ELR (cell line): ENCODE measurements at places on chromosomes 1 and 21.
A peak's percentile ranks its signal among the peaks of the same experiment; 100 is the strongest.

DNA sequence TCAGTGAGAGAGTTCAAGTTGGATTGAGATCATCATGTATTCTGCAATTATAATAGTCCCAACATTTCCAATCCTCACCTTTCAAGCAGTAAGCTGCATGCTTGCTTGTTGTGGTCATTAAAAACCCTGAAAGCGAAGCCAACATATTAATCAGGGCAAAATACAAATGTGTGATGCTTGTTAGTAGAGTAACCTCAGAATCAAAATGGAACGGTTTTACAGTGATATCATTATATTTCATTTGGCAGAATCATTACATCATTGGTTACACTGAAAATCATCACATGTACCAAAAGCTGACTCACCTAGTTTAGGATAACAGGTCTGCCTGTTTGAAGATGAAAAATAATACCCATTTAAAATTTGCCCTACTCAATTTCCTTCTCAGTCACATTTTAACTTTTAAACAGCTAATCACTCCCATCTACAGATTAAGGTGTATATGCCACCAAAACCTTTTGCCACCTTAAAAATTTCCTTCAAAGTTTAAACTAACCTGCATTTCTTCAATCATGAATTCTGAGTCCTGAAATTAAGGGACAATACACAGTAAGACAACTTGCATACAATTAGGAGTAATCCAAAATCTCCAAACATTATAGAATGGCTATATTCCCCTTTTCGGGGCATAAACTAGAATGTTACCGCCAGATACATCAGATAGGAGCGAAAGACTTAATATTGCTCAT is 3.5 kb downstream of the GAS5 start:
- DNase-seq, result peak; percentile 45

- no peak for DNase-seq
These were observed 34.5 kb upstream of the NIBAN1 start for GRCh38 chr1:185008838-185009237.

DNA sequence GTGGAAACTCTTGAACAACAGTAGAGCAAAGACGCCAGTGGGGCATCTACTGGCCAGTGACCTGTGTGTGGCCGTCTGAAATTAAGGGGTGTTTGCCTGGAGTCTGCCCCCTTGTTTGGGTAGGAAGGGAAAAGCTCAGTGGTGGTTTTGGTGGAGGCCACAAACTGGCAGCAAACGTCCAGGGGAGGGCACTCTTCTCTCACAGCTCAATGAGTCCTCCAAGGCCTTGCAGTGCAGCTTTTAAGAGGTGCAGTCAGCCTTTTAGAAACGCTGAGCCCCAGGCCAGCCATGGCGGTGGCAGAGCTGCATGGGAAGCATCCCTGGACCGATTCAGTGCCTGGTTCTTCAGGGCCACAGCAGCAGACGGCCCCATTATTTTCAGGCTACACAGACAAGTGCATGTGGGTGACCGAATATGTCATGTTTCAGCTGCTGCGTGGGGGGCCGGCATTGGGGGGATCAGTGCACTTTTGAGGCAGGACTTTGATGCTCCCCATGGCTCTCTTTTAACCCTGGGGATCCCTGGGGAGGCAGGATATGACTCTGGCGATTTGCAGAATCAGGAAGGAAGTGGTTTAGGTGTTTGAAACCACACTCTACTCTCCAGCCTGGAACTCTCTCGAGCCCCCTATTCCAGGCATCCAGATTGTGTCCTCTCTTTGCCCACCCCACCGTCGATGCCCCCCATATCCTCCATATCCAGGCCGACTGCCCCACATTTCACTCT is 414.0 kb downstream of the PRDM2 start:
- DNase-seq, result no peak

GRCh38 chr1:81670286-81670685 is 130.4 kb upstream of the ADGRL2 start:
- peak; percentile 80 for DNase-seq

DNA sequence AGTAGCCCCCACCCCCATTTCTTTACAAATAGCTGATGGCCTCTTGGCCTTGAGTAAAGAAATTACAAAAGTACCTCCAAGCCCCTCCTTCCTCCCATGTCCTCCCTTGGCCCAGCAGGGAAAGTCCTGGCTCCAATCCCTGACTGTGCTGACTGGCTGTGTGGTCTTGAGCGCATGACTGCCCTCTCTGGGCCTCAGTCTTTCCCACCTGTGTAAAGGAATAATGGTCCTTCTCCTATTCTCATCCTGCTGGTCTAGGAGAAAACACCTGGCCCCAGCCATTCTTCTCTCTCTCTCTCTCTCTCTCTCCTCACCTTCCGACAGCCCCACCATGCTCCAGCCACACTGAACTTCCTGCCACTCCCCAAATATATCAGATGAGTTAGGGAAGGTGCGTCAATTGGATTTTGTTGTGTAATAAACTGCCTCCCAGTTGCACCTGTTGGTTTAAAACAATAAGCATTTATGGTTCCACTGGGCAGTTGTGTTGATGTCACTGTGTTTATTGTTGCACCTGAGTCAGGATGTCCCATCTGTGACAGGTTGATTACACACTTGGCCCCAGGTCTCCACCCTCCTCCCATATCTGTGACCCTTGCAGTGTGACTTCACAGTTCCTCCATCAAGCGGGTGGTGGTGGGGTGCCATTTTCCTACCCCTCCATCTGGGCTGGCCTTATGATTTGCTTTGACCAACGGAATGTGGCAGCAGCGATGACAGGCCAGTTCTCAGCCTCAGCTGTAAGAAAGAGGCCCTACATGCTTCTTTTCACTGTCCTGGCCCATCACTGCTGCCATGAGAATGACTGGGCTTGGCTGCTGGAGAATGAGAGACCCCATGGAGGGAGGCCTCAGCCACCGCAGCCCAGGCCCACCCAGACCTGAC is 22.3 kb upstream of the LRP8 start:
- no peak for DNase-seq
